Renal cortex interstitium (tissue), 15 donors: ENCODE measurements at places on chromosomes 12 and 14. TPM values are rescaled to one million over a fixed set of nuclear protein-coding genes. Genes with fewer than 3 reads are reported as not detected.

GRCh38 chr14:63267171-63267570 is 51.6 kb downstream of the GPHB5 start:
- DNase-seq = no peak

- no peak for DNase-seq
Observed at GRCh38 chr14:32698831-32699230, 239.8 kb upstream of the NPAS3 start.

GRCh38 chr14:70856851-70857495 is 47.7 kb upstream of the MAP3K9 start:
- no peak for DNase-seq

DNA sequence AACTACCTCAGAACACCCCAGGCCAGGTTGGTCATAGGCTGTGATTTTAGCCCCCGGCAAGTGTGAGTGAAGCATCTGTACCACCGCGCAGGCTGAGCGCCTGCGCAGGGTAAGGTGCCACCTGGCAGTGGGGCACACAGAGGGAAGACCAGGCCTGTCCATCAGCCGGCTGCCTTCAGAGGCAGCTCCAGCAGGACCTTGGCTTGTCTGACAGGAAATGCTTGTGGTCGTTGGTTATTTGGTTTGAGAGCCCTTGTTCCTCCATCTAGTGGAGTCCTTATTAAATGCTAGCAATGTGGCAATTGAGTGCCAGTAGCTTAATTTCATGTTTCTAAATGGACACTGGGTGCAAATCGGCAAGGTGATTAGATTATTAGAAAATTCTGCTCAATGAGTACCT is 27.5 kb downstream of the SLC25A29 start:
- DNase-seq = no peak

- no peak for DNase-seq
Observed at GRCh38 chr14:21040370-21040925, 1.7 kb upstream of the RNASE7 start.

- no peak for DNase-seq
Observed at GRCh38 chr12:34396861-34397590, 374.7 kb downstream of the ALG10 start.

DNA sequence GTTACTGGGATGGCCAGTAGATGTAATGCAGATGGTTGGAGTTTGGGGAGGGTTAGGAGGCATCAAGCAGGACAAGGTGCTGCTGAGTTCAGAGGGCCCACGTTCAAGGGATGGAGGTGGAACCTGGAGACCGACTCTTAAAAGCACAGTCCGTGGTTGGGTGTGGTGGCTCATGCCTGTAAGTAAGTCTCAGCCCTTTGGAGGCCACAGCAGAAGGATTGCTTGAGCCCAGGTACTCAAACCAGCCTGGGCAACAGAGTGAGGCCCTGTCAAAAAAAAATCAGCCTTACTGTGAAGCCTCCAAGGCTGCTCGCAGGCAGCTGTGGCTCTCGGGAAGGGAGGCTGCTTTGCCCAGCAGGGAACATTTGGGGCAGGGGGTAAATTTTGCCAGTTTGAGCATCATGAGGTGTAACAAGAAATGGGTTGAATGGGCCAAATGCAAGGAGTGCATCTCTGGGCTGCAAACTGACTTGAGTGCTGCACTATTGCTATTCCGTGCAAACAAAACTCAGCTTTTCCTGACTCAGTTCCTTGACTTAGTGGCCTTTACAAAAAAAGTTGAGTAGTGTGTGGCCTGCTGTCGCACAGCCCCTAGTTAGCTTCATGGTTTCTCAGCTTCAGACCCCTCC is 55.0 kb downstream of the ANAPC7 start:
- DNase-seq = no peak

GRCh38 chr12:122437656-122438121 is 15.2 kb upstream of the CLIP1 start:
- DNase-seq = no peak

GRCh38 chr14:100289916-100290606 is 16.2 kb downstream of the SLC25A29 start:
- DNase-seq = no peak

- peak; percentile 49 for DNase-seq
Observed at GRCh38 chr12:41190338-41190737, 2.2 kb downstream of the PDZRN4 start.

DNA sequence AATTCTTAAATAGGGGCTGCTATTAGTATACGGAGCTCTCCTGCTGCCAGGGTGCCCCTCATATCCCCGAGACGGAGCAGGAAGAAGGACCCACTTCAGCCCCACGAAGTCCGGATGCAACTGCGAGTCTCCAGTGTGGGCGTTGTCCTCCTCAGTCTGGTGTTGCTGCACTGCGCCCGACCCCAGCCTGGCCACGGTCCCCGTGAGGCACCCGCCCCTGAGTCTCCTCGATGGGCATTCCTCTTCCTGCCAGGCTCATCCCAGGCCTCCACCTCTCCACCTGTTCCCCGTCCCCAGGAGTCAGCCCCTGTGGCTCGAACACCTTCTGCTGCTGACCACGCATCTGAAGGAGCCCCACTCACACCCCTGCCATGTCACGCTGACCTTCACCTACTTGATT is 68.1 kb upstream of the SFSWAP start:
- no peak for DNase-seq

DNA sequence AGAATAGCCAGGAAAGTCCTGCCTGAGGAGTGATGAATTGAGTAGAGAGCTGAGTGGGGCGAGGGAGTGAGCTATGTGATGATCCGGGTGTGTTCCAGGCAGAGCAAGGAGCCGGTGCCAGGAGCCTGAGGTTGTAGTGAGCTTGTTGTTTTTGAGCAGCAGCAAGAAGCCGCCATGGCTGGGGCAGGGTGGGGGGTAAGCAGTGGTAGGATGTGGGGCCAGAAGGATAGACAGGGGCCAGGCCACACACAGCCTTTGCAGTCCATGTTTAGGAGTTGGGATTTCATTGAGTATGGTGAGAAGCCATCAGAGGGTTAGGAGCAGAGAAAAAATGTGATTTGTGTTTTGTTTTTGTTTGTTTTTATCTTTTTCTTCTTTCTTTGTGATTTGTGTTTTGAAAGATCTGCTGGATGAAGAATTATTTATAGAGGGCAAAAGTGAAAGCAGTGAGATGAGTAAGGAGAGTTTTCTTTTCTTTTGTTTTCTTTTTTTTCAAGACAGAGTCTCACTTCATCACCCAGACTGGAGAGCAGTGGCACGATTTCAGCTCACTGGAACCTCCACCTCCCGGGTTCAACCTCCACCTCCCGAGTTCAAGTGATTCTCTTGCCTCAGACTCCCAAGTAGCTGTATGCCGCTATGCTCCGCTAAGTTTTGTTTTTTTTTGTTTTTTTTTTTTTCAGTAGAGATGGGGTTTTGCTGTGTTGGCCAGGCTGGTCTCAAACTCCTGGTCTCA is 92.3 kb upstream of the BCAT1 start:
- DNase-seq = no peak

- DNase-seq = no peak
Observed at GRCh38 chr12:103028881-103029639, 71.6 kb downstream of the ASCL1 start.

DNA sequence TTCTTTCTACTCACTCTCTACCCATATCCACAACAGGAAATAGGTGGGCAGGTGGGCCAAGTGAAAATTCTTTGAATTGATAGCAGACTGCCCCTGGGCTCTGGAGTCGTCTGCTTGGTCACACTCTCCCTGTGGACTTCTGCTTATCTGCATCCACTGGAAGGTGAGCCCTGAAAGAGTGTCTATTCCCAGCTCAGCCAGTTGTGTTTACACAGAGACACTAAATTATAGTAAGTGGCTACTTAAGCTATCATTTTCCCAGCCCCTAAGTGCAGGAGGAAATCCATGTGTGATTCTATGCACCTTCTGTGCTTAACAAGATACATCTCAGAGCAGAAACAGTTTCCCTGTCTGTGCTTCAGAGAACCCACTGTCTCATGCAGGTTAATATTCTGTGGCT is 338.4 kb downstream of the FUT8 start:
- no peak for DNase-seq

GRCh38 chr14:35403114-35403602 is 1.4 kb downstream of the NFKBIA start:
- DNase-seq = no peak

- no peak for DNase-seq
Observed at GRCh38 chr12:108551535-108551934, 9.4 kb downstream of the SART3 start.

GRCh38 chr14:104800771-104801519 is at the start of gene ZBTB42:
Gene ZBTB42, plus strand, starts transcription at chr14:104801101. Its CDS starts 97 bp downstream, at chr14:104801198.
- peak; percentile 63 for DNase-seq

DNA sequence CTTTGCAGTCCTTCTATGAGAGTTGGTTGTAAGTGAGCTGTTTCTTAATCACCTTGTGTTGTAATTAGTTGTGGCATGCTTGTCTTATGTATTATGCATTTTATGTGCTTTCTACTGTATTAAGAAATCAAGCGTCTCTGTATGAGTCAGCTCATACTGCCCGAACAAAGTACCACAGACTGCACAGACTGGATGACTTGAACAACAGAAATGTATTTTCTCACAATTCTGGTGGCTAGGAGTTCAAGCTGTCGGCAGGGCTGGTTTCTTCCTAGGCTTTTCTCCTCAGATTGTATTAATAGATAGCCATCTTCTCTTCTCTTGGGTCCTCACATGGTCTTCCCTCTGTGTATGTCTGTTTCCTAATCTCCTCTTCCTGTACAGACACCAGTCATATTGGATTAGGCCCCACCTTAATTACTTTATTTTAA is 77.7 kb downstream of the FLRT2 start:
- no peak for DNase-seq

- DNase-seq = no peak
Observed at GRCh38 chr12:114612062-114612461, 71.9 kb downstream of the TBX3 start.

GRCh38 chr14:103074729-103075367 is 9.2 kb upstream of the LBHD2 start:
- DNase-seq = no peak

DNA sequence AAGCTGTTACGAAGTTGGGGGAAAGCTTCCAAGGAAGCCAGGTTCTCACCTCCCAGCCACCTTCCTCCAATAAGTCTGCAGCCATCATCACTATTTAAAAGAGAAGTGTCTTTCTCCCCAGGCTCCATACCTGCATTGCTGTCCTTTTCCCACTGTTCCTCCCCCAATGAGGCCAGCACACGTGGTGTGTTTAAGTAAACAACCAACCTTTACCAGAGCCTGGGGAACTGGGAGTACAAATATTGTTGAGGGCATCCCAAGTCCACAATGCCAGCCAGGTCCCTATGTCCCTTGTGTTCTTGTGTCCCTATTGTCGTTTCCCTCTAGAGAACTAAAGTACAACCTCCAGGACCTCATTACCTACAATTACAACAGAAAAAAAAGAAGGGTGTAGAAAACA is 49.2 kb upstream of the PNMA1 start:
- DNase-seq = no peak

DNA sequence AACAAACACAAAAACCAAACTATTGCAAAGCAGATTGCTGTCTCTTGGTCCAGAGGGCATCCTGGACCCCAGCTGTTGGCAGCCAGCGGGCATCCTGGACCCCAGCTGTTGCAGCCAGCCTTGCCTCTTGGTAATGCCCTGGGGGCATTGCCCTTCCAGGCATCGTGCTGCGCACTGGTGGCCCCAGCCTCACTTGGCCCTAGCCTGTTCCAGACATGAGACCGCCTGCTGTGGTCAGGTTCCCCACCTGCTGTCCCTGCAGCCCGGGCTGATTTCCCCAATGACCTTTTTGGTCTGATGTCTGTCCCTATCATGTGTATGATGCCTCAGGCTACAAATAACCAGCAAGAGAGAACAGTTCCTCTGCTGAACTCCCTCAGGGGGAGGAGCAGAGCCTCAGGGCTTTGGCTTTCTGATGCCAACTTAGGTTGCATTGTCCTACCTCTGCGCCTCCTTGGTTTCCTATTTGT is 20.8 kb downstream of the MLXIP start:
- no peak for DNase-seq

GRCh38 chr12:26018926-26019325 is 60.4 kb downstream of the RASSF8 start:
- no peak for DNase-seq

Gene FOXN4
- polyA plus RNA-seq = 2.2 TPM

Gene RASSF9
- polyA plus RNA-seq = 13.3 TPM

Gene ALDH1L2
- polyA plus RNA-seq = 1.5 TPM

Gene TMEM119
- polyA plus RNA-seq = 17.6 TPM

Gene RNASE11
- polyA plus RNA-seq = not detected

Gene LRRC10
- polyA plus RNA-seq = not detected
